T-helper 17 cell (primary cell): ENCODE measurements at places on chromosomes 1 and 21.

DNA sequence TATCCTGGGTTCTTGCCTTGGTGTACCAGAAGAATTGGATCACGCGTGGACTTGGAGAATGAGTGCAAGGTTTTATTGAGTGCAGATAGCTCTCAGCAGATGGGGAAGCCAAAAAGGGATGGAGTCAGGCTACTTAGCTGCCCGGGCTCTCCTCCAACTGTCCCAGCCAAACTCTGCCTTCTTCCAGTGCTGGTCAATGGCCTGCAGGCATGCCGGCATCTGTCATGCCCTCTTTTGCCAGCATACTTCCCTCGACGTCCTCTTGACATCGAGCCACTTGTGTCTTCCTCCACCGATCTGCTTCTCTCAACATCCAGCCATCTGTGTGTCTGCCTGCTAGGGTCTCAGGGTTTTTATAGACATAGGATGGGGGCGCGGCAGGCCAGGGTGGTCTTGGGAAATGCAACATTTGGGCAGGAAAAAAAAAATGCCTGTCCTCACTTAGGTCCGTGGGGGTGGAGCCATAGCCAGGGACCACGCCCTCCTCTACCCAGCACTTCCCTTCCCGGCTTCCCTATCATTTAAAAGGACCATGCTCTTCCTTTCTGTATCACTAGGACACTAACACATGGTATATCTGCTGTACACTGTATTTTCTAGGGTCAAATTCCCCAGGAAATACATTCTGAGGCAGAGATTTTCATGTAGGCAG lies 47.0 kb upstream of the BCAR3 start:
- no peak for DNase-seq

DNA sequence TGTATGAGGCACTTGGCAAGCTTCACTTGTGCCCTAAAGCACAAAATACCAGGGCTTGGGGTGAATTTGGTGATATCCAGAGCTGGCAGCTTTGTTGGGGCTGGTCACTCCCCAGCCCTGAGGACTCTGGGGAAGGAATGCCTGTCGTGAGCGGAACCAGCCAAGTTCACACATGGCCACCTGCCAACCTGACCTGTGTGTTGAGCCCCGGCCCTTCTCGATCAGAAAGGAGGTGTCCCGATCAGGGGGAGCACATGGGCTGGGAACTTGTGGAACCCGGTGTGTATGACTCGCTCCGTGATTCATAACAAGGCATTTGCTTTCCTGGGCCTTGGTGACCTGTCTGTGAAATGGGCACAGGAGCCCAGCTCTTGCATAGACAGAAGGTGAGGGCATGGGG lies 43.1 kb downstream of the AGPAT3 start:
- DNase-seq, result no peak

DNA sequence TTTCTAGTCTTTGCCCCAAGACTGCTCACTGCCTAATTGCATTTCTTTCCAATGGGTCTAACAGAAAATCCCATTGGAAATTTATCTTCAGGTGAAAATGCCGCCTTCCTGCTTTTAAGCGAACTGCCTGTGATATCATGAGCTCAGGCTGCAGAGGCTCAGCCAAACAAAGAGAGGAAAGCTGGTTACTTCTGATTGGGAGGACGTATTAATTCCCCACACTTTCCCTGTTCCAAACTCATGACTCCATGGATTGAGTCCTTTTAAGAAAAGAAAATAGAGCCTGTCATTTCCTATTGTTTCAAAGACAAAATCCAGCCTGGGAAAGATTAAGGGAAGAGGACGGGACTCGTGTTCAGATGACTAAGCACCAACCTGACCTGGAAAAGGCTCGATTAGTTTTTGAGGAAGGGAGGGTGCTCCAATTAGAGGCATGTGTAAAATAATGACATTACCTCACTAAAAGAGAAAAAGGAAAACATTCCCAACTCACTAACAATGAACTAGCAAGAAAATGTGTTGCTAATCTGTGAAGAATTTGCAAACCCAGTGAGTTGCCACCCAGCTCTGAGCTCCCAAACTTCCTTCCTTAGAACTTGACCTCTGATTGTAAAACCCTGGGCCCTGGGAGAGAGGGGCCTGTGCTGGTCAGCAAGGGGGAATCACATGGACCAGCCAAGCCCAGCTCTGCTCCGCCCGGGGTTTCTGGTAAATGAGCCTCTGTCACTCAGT lies 61.2 kb downstream of the TCP10L start:
- no peak for DNase-seq

DNA sequence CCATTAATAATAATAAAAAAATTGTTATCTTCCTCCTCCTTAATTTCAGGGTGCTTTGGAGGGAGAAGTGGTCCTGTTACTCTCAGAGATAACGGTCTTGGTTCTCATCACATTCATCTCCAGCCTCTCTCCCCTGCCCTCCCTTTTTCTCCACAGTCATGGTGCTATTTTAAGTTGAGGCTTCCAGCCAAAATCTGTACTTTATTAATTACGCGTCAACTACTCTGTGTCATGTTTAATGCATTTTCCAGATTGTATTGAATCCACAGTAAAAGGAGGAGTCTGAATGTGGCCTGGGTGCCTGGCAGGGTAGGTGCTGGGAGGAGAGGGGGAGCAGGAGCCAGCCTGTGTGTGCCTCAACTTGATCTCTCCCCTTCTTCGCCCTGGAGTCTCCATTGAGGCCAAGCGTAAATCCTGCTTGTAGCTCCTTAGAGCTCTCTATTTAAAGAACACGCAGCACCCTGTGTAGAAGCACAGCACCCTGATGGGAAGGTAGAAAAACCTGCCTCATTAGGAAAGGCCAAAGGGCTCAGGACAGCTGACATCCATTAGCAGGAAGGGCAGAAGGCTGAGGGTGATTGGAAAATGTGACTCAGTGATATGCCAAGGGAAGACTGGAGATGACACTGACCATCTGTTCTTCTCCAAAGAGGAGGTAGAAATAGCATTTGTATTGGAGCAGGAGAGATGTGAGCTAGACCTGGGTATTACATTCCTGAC lies 82.4 kb downstream of the PLXNA2 start:
- DNase-seq, result no peak

GRCh38 chr1:51236531-51237350 lies 668 bp downstream of the RNF11 start:
- DNase-seq, result peak; percentile 27

GRCh38 chr1:22889213-22889827 lies 83.3 kb downstream of the LACTBL1 start:
- DNase-seq, result no peak

DNA sequence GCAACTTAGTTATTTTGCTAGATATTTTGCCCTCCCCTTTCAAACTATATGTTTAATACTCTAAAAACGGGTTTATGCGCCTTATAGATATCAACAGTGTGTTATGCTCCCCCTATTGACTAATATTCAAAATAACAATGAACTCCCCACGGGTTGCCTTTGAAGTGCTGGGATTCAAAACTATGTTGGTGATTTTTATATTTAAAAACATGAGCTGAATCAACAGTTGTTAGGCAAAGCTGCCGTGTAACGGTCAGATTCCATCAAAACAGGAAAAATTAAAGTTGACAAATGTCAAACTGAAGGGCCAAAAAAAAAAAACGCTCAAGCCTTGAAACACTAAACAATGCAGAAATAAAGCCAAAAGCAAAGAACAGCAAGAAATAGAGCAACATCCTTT lies 2.5 kb downstream of the TGFBR3 start:
- DNase-seq, result no peak

- no peak for DNase-seq
Observed at GRCh38 chr1:87394982-87395381, 66.3 kb downstream of the LMO4 start.

DNA sequence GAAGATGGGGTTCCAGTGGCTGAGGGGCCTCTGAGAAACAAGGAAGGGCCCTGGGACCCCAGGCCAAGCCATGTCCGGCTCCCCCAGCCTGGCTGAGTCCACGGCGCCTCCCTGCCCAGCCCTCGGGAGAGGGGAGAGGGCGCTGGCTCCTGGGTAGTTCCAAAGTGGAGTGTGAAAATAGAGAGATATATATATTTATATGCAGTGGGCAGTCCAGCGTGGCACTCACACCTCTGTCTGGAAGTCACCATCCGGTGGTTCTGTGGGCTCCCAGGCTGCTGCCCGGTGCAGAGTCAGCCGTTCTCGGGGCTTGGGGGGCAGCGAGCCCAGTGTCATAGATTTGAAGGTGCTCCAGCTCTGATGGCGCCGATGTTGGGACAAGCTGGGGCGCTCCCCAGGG lies 23.4 kb upstream of the COL16A1 start:
- no peak for DNase-seq

DNA sequence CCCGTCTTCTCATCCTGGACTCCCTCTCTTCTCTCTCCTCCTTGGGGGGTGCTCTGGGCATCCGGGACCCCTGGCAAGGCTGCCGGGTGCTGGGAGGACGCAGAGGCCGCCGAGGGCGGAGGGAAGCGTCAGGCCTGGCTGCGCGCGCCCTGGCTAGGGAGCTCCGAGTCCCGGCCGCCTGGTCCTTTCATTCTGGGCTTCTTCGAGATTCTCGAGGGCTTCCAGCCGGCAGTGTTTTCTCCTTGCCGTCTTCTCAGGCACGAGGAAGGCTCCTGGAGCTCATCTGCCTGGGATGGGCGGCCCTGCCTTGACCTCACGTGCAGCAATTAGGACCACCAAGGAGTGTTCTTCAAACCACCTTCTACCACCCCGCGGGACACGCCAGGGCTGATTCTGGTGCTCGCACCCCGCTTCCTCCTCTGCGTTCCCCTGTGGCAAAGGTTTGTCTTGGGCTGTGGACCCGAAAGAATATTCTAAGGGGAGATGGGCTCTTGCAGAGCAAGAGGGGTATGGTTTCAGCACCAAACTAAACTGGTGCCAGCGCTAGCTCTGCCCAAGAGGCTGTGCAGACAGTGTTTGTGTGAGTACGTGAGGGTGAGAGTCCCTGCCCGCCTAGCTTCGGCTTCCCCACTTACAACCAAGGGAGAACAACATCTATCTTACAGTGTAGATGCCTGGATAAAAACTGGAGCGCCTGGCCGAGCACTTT lies 36.5 kb downstream of the PIK3CD start:
- no peak for DNase-seq

GRCh38 chr21:34844924-34845238 lies 176.1 kb downstream of the CLIC6 start:
- DNase-seq, result no peak

GRCh38 chr1:107152395-107152794 lies 11.6 kb downstream of the NTNG1 start:
- DNase-seq, result no peak

DNA sequence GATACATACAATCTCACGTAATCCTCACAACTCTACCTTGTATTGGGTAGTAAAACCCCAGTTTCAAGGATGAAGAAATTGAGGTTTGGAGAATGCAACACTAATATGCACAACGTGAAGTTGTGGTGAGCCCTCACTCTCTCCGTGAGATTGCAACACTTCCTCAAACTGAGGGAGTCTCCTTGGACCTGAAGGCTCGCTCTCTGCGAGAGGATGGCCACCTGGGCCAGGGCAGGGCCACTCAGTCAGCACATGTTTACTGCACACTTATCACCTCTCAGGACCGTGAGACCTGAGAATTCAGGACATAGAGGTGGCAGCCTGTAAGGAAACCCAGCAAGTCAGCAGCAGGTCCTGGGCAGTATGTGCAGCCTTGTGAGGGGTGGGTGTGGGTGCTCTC lies 8.7 kb downstream of the SH3BP5L start:
- no peak for DNase-seq

DNA sequence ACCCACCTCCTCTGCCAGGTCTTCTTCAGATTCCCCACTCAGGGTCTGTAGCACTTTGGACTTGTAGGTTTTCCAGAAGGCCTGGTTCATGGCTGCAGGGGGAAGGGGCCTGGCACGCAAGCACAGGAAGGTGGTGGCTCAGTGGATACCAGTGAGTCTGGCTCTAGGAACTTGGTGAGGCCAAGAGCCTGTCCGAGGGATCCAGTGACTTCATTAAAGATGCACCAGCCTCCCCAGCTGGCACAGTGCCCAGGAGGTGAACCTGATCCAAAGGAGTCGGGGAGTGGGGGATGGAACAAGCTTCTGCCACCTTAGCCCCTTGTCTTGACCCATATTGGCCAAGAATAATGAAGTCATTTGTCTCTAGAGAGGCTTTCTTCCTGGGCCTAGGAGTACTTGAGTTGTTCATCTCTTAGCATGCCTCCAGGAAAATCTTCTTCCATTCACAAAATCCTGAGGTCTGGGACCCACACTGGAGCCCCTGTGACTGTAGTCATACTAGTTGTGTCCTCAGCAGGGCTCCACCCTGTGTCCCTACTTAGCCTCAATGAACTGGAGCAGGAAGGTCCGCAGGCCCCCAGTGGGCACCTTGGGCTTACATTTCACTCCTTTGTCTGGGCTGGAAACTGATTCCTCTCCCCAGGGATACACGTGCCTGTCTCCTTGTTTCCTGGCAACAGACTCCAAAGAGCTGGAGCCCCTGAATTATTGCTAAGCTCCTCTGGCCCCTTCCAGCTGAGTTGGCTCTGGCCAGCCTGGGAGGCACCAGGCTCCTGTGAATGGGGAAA lies at the start of gene C1orf232:
Gene C1orf232 (minus strand): TSS at position 554 of the 788 bp plus-strand sequence. CDS start 464 bp downstream, at position 90.
- DNase-seq, result no peak

GRCh38 chr1:221439008-221439746 lies 302.7 kb downstream of the DUSP10 start:
- DNase-seq, result no peak

DNA sequence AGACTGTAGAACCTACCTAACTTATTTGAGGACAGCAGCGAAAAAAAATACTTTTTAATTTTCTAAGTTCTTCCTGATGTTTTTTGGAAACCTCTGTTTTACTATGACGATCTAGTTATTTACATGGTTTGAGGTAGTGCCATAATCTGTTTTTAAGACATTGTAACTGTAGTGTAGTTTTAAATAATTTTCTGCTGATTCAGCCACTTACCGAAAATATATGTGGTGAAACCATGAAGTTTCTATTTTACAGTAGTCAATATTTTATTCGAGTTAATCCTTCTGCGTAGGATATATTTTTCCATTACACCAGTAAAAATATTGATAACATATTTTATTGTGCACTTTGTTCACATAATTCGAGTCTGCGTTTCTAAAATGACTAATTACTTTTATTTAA lies 121.7 kb upstream of the RRP15 start:
- no peak for DNase-seq

- DNase-seq, result peak; percentile 57
Observed at GRCh38 chr1:39105061-39105840, 79.1 kb downstream of the NDUFS5 start.

GRCh38 chr1:157773493-157774350 lies 3.2 kb downstream of the FCRL2 start:
- no peak for DNase-seq

GRCh38 chr1:220032911-220033310 lies 13.4 kb downstream of the EPRS1 start:
- DNase-seq, result no peak

DNA sequence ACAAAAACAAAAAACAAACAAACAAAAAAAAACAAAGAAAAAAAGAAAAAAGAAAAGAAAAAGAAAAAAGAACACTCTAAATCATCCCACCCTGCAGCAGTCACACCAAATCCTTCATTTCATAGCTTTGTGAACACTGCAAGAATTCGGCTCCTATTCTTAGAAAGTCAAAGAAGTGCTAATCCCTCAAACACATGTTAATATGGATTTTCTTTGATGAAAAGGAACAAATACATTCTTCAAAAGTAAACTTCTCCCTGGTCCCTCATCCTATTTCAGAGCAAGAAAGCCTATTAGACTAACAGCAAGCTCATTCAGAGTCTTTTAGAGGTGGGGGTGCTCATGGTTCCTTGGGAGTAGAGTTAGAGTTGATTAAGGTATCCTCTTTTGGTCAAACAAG lies 7.2 kb upstream of the MRPL39 start:
- no peak for DNase-seq
